ENCODE measurements at places on chromosomes 3 and 15.

DNA sequence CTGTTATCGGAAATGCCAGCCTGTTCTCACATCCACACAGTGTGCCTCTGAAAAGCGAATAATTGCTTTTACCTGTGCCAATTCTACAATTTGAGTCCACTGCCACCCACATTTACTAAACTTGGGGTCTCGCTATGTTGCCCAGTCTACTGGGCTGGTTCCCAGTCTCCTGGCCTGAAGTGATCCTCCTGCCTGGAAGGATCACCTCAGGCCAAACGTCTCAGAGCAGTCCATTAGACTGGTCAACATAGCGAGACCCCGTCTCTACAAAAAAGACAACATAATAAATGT is 827 bp upstream of the INO80 start:
- no peak for DNase-seq

GRCh38 chr3:126498461-126498860 is 19.1 kb downstream of the UROC1 start:
- no peak for DNase-seq

GRCh38 chr3:130465521-130465920 is 51.5 kb upstream of the COL6A6 start:
- no peak for DNase-seq

- DNase-seq = no peak
Measured at GRCh38 chr3:190497811-190498210, 16.1 kb upstream of the IL1RAP start.

DNA sequence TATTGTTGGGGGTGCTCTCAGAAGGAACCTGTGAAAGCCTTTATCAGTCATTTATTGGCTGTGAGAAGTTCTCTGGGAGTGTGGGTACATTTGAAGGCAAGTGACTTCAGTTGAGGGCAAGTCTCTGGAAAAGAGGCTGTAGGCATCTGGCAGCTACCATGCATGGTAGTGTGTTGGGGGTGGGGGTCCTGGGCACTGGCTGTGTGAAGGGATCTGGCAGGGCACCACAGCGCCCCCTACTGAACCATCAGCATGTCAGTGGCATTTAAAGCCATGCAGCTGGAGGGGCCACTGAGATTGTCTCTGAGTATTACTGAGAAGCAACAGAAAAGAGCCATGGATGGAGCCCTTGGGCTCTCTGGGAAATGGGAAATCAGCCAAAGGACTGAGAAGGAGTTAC is 30.6 kb downstream of the CRTAP start:
- DNase-seq = peak; percentile 39

GRCh38 chr3:129602309-129602708 is 4.2 kb downstream of the PLXND1 start:
- no peak for DNase-seq

DNA sequence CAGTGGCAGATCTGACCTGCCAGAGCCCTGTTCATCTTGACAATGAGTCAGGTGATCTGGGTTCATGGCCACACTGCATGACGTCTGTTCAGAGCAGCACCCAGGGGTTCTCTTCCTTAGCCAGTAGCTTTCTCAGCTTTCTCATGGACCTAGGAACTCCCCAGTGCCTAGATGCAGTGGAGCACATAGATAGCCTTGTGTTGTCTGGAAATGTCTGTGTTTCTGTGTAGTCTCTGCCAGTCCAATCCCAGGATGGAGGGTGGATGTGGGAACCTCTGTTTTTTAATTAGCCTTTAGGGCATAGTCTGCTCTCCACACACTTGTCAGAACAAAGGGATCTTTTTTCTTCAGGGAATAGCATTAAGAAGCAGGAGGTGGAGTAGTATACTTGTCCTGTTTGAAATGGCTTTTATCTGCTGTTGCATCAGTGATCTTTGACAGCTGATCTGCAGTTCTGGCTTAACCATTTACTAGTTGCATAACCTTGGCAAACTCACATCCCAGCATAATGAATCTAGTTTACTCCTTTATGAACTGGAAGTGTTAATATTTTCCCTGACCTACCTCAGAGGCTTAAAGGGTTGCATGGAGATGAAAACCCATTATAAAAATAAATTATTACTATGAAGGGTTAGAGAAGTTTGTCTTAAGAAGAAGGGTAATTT is 16.1 kb upstream of the CACNA1D start:
- DNase-seq = no peak

DNA sequence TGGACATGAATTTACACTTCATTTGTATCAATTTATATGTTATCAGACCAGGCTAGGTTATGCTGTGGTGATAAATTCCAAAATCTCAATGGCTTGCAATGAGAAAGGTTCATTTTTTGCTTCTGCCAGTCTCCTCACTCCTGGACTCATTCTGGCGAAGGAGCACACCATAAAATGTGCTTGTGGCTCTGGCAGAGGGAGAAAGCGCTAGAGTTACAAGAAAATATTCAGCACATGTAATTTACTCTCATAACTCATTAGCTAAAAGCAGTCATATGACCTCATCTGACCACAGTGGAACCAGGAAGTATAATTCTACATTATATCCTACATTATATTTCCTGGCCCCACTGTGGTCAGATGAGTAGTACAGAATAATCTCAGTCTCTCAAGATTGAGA is 193.8 kb downstream of the BCHE start:
- DNase-seq = no peak

DNA sequence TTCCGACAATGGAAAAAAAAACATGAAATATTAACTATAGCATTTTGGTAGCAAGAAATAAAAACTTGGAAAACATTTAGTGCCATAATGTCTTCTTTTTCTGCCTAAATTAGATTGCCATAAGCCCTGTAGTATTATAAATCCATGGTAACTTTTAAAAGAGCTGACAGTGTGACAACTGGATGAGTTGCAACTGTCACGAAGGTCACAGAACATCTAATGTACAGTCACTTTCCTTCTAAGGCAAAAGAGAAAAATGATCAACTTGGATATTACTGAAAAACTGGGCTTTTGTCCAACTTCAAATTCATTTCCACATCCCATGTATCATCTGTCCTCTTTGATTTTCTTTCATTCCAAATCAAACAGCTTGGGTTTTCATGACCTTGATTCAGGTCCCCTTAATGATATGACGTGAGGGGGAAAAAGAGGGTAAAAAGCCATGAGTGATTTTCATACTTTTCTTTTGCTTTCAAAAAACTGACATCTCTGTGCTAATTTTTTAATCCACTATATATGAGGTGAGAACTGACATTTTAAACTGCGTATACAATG is 602 bp downstream of the CPB1 start:
- DNase-seq = no peak

DNA sequence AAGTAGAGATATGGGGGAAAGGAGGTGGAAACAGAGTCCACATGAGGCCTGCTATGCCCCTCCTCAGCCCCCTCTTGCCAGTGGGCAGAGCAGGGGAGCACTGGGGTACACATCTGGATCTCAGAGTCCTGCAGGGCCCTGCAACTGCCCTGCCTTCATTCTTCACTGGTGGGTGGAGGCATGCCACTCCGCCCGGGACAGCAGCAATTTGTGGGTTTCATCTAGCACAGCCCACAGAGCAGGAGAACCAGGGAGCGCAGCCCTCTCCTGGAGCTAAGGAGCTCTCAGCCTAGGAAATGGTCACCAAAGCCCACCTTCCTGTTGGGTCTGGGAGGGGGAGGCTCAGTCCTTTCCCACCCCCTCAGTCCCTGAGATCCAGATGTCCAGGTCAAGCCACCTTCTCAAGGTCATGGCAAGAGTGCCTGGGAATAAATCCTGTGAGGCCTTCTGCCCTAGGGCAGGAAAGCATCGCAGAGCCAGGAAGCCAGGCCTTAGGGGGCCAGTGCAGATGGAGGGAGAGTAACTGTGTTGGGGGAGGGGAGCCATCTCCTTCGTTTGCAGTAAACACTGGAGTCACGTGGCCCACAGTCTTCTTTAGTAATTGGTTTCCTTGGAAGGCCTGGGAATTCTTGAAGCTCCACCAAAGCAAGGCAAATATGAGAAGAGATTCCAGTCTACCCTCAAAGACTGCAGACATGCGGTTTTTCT is 31.0 kb downstream of the ANP32A start:
- DNase-seq = no peak

GRCh38 chr3:111613294-111613693 is 18.1 kb upstream of the ZBED2 start:
- no peak for DNase-seq

DNA sequence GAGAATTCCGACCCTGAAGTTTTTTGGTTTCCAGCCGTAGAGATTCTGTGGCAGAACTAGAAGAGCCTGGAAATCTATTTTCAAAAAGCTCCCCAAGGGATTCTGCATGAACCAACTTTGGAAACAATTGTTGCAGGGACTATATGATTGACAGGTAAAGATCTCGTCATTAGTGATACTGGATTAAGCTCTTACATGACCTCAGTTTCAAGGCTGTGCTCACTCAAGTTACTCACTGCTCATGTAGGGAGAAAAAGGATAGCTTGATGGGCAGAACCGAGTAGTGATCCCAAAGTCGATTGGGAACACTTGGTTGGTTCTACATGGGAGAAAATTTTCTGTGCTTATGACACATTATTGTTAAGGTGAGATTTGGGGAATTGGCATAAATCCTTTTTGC is 142.3 kb upstream of the RASGRP1 start:
- DNase-seq = no peak

- DNase-seq = no peak
Measured at GRCh38 chr15:51818150-51818549, 11.3 kb upstream of the TMOD3 start.

- DNase-seq = peak; percentile 65
Measured at GRCh38 chr3:23810343-23811184, 4.8 kb downstream of the UBE2E1 start.

- no peak for DNase-seq
Measured at GRCh38 chr15:45604326-45604725, 17.1 kb downstream of the BLOC1S6 start.

- DNase-seq = no peak
Measured at GRCh38 chr3:190485830-190486532, 27.9 kb upstream of the IL1RAP start.

- no peak for DNase-seq
Measured at GRCh38 chr15:71338265-71338664, 223.0 kb downstream of the THSD4 start.

DNA sequence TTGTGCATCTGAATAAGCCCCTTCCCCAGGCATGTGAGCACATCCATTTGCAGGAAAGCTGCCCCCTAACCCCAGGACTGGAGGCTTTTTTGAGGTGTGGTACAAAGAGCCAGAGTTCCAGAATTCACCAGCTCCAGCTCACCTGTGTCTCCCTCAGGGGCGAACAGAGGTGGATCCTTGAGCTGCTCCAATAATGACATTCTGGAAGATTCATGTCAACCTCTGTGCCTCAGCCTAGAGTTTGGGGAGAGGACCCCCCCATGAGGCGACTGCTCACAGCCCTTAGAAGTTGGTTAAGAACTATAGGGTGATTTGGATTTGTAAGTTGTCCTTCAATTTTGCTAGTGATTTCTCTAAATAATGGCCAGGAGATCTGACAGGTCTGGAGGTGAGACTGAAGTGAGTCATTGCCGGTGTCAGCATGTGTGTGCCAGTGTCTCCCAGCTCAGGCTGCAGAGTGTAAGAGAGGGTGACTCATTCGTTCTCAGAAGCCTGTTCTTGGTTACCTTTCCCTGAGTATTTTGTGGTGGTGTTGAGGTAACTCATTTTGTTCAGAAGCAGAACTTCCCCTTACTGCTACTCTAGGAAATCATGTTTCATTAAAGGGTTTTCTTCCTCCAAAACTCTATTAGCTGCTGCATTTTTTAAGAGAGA is 136.9 kb upstream of the TOPAZ1 start:
- DNase-seq = peak; percentile 65

- no peak for DNase-seq
Measured at GRCh38 chr15:91408476-91409076, 308.5 kb downstream of the SV2B start.

DNA sequence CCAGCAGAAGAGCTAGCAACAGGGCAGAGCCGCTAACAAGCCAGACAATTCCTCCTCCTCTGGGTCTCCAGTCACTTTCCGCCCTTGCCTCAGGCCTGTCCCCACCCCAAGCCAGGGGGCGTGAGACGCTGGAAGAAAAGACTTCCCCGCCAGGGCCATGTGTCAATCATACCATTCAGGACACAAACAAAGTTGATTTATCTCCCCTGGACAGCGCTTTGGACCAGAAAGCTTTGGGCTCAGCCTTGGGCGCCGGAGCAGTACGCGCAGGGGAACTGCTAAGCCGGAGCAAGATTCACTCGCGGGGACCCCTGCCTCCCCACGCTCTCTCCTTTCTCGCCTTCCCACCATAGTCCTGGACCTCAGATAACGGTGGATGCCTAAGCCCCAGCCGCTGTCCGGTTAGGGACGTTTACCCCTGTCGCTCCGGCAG is 479 bp downstream of the LRRC2 start:
- no peak for DNase-seq

- no peak for DNase-seq
Measured at GRCh38 chr3:133113526-133113925, 75.3 kb downstream of the TMEM108 start.

DNA sequence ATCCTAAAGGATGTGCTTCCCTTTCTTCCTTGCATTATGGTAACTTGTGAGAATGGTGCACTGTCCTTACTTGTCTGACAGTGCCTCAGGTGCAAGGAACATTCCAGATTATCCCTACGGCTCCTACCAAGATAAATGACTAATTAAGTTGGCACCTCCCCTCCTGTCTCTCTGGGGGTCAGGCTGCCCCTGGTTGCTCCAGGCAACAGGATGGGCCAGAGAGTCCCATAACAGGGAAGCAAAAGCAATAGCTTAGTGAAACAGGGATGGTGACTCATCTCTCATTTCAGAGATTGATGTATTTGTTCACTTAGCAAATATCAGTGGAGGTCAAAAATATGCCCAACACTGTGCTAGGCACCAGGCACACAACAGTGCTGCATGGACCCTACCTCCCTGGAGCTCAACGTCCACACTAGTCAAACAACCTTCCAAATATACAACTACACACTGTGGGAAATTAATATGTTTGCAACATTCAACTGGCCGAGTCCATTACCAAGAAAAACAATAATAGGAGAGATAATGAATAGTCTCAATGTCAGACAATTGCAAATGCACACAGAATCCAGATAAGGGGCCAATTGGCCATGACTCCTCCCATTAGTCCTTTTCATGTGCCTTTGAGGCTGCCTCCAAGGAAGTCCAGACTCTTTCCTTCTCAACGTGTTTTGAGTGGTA is 249.0 kb downstream of the TLE3 start:
- DNase-seq = no peak

DNA sequence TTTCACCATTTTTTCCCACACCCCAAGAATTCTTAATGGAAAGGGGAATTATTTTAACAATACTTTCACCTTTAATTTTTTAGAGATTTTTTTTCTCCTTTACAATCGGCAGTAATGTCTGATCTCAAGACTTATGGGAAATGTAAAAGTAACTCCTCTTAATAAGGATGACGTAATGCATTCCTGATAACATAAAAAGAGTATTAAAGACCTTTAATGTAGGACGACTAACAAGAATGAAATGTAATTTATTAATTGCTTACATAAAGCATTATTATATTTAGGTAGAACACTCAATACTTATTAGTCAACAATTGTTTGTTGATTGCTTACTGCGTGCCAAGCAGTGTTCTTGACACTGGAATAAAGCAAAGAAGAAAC is 416.8 kb upstream of the NAALADL2 start:
- DNase-seq = no peak

Data from activated T-cell treated with anti-CD3 and anti-CD28 coated beads, Interleukin-2, amount 50 U/mL, for 72 hours (primary cell).